ENCODE measurements at places on chromosomes 2 and 18.

GRCh38 chr2:218880859-218881594 is 375 bp downstream of the WNT10A start:
- DNase-seq = no peak

- DNase-seq = no peak
These were observed 197.3 kb downstream of the DCC start for GRCh38 chr18:52537261-52537660.

DNA sequence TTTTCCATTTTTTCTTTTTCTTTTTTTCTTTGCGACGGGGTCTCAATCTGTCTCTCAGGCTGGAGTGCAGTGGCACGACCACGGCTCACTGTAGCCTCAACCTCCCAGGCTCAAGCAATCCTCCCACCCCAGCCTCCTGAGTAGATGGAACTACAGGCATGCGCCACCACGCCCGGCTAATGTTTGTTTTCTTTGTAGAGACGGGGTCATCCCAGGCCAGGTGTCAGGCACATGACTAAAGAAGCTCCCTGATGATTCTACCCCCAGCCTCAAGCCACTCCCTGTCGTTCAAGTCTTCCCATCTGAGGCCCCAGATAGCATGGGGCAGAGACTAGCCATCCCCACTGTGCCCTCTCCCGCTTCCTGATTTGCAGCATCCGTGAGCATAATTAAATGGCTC is 9.8 kb upstream of the FZD5 start:
- DNase-seq = no peak

GRCh38 chr2:8861797-8862196 is 24.4 kb upstream of the KIDINS220 start:
- no peak for DNase-seq

DNA sequence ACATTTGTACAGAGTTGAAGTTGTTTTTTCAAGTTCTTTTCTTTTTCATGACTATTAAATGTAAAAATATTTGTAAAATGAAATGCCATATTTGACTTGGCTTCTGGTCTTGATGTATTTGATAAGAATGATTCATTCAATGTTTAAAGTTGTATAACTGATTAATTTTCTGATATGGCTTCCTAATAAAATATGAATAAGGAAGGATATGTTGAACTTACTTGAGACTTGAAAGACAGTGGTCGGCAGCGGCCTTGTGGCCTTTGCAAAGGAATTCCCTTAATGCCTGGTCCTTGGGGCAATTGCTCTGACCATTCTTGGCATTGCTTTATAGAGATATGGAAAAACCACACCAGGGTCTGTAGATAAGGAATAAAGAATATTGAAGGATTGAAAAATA is 25.9 kb upstream of the TMEM87B start:
- DNase-seq = no peak

DNA sequence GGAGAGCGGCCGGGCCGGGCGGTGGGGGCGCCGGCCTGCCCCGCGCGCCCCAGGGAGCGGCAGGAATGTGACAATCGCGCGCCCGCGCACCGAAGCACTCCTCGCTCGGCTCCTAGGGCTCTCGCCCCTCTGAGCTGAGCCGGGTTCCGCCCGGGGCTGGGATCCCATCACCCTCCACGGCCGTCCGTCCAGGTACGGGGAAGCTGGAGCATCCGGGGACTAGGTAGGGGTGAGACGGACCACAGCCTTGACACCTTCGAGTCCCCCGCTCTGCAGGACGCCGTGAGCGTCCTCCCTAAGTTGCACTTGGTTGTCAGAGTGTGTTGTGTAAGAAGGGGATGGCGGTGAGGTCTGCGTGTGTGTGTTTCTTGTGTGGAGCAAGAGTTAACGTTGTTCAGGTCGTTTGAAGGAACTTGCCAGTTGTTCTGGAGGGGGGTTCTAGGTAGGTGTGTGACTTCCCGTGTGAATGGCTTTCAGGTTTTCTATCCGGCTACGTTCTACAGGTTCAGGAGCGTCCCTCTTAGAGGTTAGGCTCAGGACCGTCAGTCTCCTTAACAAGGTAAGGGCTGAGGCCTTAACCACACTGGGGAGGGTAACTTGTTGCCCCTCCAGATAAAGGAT is 393 bp downstream of the IL1R1 start:
- DNase-seq = no peak

GRCh38 chr2:46983065-46983801 is 67.6 kb upstream of the MCFD2 start:
- DNase-seq = no peak

DNA sequence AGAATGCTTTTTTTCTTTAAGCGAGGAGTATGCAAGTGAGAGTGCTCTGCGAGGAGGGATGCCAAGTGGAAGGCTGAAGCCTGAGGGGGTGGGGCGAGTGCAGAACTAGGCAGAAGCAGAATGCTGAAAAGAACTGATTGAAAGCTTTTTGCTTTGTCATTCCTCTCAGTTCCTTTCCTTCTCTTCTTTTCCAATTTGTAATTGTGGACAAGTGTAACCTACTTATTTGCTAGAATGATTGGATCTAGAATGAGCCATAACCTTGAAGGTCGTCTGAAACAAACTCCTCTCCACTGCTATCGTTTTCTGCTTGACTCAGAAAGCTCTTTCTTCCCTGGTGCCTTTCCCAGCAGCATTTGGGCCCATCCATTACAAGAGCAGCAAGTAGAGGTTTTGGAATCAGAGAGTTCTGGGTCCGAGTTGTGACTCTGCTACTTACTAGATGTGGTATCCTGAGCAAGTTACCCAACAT is 115.3 kb downstream of the METTL8 start:
- DNase-seq = no peak

Measured in CD4-positive, alpha-beta T cell treated with Interleukin-6 at 100 ng/mL for 8 hours (primary cell).